ENCODE measurements at places on chromosomes 16 and 17.
A peak's percentile ranks its signal among the peaks of the same experiment; 100 is the strongest.

- no peak for DNase-seq
Measured at GRCh38 chr17:74082886-74083285, 120.6 kb upstream of the RPL38 start.

DNA sequence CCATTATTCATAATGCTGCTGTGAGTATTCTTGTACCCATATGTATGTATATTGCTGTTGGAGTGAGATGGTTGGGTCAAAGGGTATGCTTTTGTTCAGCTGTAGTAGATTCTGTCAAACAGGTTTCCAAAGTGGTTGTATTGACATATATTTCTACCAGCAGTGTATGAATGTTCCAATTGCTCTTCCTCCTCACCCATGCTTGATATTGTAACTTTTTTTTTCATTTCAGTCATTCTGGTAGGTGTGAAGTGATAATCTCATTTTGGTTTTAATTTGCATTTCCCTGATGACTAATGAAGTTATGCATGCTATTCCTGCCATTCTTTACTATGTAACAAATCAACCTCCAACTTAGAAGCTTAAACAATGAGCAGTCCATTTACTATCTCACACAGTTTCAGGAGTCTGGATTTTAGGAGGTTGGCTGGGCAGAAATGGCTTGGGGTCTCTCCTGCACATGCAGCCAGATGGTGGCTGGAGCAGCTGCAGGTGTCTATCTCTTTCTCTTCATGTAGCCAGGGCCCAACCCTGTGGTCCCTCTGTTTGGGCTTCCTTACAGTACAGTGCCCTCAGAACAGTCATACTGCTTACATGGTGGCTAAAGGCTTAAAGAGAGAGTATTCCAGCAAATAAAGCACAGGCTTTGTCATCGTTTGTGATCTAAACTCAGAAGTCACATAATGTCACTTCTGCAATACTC lies 21.2 kb downstream of the ERAL1 start:
- DNase-seq = no peak

DNA sequence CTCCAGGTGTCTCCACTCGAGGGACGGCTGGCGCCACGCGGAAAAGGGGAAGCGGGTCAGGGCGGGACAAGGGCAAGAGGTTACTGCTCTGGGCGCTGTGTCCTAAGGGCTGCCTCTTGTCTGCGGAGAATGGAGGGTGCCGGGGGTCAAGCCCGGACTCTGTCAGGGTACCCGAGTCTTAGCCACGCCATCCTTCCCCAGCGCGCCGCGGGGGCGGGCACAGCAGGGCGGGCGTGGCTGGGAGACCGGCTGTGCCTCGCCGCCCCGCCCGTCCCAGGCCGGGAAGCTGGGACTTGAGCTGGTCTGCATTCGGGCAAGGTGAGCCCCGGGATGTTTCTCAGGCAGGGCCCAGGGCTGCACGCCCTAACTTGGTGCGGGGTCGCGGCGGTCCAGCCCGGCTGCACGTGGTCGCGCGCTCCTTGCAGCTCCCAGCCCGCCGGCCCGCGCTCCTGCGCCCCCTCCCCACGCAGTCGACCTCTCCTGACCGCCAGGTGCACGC lies 6.2 kb upstream of the ACTG1 start:
- DNase-seq = no peak

DNA sequence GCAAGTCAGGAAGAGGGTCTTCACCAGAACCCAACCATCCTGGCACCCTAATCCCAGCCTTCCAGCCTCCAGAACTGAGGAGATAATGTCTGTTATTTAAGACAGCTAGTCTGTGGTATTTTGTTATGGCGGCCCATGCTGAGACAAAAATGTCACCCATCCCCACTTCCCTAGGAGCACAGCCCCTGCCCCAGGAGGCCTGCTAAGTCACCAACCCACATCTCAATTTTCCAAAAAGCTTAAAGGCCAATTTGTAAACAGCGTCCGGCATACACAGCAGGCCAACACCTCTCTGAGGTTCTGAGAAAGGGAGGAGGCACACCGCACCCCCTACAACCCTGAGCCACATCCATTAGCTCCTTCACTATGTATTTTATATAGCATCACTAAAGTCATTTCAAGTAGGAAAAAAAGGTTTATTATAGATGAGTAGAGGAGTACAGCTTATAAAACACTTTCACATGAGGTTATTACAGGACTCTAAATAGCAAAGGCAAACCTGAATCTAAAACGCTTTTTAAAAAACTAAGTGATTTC lies 6.9 kb downstream of the TMEM170A start:
- no peak for DNase-seq

- no peak for DNase-seq
Measured at GRCh38 chr16:10617662-10618420, 37.4 kb upstream of the EMP2 start.

GRCh38 chr16:86151239-86151851 lies 252.4 kb downstream of the IRF8 start:
- DNase-seq = no peak

DNA sequence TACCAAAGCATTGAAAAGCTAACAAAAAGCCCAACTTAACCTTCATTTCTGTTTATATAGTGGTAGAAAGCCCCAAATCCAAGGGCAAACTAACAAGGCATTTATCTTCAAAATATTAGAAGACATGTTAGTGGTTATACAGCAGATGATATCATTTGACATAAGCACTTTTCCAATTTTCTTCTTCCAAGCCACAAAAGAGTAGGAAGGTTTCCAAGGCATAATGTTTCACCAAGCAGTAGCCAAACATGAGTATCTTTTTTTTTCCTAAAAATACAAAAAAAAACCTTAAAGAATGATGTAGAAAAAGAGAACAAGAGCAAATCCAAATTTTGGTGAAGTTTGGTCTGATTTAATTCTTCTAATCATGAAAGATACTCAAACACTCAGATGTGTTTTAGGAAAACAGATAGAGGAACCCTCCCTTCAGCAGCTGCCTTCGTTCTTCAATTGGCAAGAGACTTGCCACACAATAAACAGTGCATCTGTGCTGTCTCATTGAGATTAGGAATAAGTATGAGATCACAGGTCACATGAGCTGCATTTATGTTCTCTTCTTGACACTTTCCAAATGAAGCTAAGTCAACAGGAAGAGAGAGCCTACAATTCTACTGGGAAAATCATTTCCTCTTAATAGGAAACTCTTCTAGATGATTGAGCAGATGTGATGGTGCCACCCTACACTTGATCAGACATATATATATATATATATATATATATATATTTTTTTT lies 106.7 kb downstream of the TTC19 start:
- peak; percentile 50 for DNase-seq

GRCh38 chr17:41864498-41864835 lies 756 bp downstream of the KLHL11 start:
- peak; percentile 55 for DNase-seq

DNA sequence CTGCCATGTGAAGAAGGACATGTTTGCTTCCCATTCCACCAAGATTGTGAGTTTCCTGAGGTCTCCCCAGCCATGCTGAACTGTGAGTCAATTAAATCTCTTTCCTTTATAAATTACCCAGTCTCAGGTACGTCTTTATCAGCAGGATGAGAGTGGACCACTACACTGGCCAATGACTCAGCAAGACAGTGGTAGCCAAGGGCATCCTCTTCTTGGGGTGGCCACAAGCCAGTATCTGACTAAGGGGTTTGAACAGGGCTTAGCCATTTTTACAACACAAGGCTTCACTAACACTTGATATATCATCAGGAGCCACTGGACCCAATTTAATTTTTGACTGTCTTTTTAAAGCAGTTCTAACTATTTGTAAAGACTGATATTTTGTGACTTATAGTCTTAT lies 21.1 kb upstream of the KRT24 start:
- no peak for DNase-seq

DNA sequence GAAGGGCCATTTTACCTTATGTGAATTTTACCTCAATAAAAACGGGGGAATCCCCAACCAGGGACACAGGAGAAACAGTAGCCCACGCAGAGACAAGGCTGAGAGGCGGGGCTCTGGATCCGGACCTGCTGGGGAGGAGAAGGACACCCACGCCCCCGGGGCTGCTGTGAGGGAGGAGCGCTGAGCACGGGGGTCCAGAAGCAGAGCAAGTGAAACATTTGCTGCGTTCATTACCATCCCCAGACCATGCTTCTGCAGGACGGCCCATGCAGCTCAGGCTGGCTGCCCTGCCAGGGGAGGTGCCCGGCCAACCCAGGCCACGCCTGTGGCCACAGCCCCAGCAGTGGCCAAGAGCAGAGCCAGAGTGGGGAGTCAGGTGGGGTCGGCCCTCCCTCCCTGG lies 50.0 kb downstream of the KCNJ18 start:
- no peak for DNase-seq

DNA sequence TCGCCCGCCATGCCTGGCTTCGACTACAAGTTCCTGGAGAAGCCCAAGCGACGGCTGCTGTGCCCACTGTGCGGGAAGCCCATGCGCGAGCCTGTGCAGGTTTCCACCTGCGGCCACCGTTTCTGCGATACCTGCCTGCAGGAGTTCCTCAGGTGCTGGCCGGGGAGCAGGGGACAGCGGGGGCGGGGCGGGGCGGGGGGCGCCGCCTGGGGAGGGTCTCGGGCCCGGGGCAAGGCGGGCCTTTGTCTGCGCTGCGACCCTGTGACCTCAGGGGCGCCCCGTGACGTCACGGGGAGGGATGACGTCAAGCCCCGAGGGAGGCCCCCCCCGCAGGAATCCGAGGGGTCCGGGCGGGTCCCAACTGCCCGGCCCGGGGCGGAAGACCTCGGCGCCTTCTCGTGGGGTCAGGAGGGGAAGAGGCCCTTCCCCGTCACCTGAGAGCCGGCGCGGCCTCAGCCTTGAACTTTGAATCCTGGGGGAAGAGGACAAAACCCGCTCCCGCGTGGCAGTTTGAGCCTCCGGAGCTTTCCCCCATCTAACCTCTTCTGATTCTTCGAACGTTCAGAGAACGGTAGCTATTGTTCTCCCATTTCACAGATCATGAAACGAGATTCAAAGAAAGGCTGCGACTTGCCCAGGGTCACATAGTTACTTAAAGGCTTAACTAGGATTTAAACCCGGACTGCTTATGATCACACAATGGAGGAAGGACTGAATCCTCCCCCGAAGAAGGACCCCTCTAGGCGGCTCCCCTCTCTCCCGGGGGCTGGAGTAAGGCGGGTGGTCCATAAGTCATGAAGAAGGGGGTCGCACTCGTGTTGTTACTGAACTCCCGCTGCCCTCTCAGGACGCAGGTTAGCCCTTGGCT lies 527 bp downstream of the TRAF4 start:
- DNase-seq = no peak

GRCh38 chr16:31093132-31093703 lies 1.4 kb downstream of the VKORC1 start:
- peak; percentile 46 for DNase-seq

- DNase-seq = no peak
Measured at GRCh38 chr17:82443465-82444283, 6.9 kb downstream of the CYBC1 start.

DNA sequence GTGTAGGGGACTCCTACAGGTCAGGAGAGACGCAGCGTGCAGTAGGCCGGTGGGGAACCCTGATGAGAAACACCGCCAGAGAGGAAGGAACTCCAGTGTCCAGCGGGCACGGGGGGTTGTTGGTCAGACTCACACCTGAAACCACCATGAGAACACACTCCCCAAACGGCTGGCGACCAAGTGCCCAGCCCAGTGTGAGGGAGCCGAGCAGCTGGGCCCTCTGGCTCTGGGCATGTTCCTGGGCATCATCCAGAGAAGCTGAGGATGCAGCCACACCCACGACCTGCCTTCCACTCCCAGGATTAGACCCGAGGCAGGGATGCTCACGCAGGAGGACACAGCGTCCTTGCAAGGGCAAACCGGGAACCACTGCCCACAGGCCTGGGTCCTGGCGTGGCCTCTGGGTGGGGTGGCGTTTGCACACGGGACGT lies 108.3 kb upstream of the ZNF750 start:
- no peak for DNase-seq

DNA sequence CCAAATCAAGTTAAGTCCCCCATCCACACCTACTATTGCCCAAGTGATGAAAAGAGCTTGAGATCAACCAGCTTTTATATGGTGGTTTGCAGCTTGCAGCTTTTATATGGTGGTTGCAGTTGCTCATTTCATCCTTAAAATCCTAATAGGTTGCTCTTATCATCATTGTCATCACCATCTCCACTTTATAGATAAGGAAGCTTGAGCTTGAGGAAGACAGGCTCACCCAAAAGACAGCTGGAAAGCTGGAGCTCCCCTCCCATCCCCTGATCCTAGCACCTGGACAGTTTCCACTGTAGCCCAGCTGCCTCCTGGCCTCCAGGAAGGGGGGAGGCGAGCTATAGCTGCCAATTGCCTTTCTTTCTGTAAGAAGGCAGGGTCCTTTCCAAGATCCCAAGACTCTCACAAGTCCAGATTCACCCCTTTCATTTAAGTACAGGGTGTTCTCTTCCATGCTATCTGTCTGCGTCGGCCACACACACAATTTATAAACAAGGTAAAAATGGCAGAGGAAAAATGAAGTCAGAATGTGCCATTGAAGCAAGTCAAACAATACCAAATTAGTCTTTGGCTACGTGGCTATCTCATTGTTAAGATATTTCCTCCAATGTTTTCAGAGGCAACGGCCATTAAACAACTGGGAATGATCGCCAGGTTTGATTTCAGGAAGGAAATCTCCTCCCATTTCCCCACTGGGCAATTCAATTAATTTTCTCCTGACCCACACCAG lies 63.3 kb downstream of the PECAM1 start:
- DNase-seq = no peak

- no peak for DNase-seq
Measured at GRCh38 chr17:12547831-12548230, 117.9 kb upstream of the MYOCD start.

DNA sequence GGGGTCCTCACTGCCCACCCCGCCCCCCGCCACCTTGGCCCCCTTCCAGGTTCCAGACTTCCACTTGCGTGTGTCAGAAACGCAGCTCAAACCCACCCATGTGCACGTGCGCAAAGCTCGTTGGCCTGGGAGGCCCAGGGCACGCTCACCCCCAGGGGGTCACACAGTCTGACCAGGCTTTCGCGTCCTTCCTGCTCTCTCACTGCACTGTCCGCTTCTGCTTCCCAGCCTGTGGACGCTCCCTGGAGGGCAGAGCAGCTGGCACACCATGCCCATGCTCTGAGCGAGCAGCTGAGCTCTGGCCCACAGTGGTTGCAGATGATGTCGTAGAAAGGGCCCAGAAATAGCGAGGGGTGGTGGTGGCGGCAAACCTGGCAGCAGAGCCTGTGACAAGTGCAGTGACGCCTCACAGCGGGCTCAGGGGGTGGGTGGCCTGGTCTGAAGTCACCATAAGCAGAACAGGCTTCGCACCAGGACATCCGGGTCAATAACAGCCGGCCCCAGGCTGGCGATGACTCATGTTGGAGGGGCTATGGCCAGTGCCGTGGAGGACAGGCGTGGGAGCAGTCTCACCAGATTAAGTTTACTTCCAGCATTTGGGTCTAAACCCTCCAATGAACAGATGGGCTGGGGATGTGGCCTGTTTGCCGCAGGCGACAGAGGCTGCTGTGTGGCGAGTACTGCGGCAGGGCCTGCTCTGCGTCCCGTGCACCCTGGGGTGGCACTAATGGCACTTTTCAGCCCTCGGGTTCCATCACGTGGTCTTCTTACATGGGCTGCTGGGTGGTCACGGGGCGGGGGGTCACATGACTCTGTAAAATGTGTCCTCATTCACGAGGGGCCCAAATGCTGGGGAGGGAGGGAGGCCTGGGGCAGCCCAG lies 49.0 kb downstream of the NT5M start:
- DNase-seq = no peak
